ENCODE measurements at places on chromosomes 4 and X. TPM values are rescaled to one million over a fixed set of nuclear protein-coding genes. Genes with fewer than 3 reads are reported as not detected.

DNA sequence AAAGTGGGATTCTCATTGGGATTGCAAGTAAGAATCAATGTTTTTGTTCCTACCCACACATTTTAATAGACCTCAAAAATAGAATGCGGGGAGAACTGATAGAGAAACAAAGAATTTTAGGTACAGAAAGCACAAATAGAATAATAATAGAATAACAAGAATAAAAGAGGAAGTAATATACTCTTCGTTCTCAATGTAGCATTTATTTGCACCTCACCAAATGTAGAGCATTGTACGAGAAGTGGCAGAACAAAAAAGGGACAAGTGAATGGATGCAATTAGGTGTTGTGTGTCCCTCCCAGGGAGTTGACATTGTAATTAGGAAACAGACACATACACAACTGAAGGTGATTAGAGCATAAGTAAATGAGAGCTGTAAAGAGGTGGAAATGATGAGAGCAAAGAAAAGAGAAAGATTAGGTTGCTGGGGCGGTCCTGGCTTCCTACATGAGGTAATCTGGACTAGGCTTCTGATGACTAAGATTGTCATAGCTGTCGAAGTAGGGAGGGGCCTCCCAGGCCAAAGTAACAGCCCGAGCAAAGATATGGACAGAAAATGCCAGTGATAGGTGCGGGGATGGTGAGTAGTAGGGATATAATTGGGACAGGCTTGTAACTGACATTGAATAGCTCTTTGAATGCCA, 10.4 kb downstream of the RAB9A start:
- H3K4me3 ChIP-seq = no peak overlapping the region
- H3K4me1 ChIP-seq = no peaks in the 10 kb centered on the region
- H3K27me3 ChIP-seq = no peaks in the 10 kb centered on the region

GRCh38 chr4:56185901-56186300, 201.4 kb downstream of the AASDH start:
- peaks cover 4% of the 10 kb centered on the region for H3K4me1 ChIP-seq
- H3K36me3 ChIP-seq = peaks cover 21% of the 10 kb centered on the region
- H3K4me3 ChIP-seq = no peak overlapping the region

GRCh38 chr4:145921231-145921630, 17.4 kb downstream of the ZNF827 start:
- H3K27me3 ChIP-seq = no peaks in the 10 kb centered on the region
- DNase-seq = no peak
- H3K4me3 ChIP-seq = no peak overlapping the region
- no peaks in the 10 kb centered on the region for H3K4me1 ChIP-seq
- H3K36me3 ChIP-seq = peaks cover 9% of the 10 kb centered on the region

- no peaks in the 10 kb centered on the region for H3K36me3 ChIP-seq
- H3K4me1 ChIP-seq = no peaks in the 10 kb centered on the region
- DNase-seq = no peak
- no peaks in the 10 kb centered on the region for H3K27me3 ChIP-seq
- no peak overlapping the region for H3K4me3 ChIP-seq
These were observed 3.2 kb upstream of the KLF3 start for GRCh38 chr4:38660838-38661237.

- H3K4me1 ChIP-seq = no peaks in the 10 kb centered on the region
- no peak for DNase-seq
- no peak overlapping the region for H3K27ac ChIP-seq
- H3K27me3 ChIP-seq = no peaks in the 10 kb centered on the region
These were observed 44.9 kb downstream of the SH3RF1 start for GRCh38 chr4:169225812-169226211.

DNA sequence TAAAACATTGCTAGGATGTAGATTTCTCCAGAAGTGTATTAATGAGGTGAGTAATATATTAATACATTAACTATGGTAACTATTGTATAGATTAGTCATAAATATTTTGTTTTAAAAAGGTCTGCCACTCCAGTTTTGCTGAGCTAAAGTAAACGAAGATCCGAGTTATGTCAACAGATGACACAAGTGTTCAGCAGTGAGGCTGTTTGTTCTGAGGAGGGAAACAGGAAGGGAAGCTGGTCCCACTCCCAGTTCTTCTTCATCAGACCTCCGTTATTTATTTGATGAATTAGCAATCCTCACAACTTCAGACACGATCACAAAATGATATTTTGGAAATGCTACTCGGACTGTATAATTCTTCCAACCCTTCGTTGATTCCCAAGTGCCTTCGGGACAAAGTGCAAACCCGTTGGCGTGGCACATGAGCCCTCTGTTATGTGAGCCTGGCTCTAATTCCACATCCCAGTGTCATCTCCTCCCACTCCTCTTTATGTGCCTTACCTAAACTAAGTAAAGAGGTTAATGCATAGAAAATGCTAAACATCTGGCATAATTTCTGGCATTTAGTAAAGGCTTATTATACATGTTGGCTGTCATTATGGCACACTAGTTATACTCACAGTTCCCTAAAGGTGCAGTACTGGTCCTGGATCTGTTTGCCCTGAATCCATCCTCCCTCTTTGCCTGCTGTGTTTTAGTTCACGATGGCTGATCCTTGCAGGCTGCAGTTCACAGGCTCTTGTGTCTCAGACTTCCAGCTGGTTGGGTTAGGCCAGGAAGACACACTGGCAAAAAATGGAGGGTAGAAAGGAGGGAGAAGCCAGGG, 190.6 kb upstream of the LNX1 start:
- H3K27me3 ChIP-seq = peaks cover 21% of the 10 kb centered on the region
- no peak overlapping the region for H3K4me3 ChIP-seq
- no peak overlapping the region for H3K27ac ChIP-seq
- H3K36me3 ChIP-seq = no peaks in the 10 kb centered on the region
- no peak for DNase-seq

- no peaks in the 10 kb centered on the region for H3K27me3 ChIP-seq
These were observed 25.4 kb upstream of the TBC1D1 start for GRCh38 chr4:37865450-37865849.

GRCh38 chrX:45035071-45035470, 162.1 kb downstream of the KDM6A start:
- no peak overlapping the region for H3K4me3 ChIP-seq
- no peak overlapping the region for H3K27ac ChIP-seq
- no peak for DNase-seq
- H3K27me3 ChIP-seq = no peaks in the 10 kb centered on the region
- peaks cover 42% of the 10 kb centered on the region for H3K36me3 ChIP-seq

- no peaks in the 10 kb centered on the region for H3K27me3 ChIP-seq
- H3K4me1 ChIP-seq = no peaks in the 10 kb centered on the region
- no peaks in the 10 kb centered on the region for H3K36me3 ChIP-seq
- no peak overlapping the region for H3K4me3 ChIP-seq
These were observed 135.1 kb downstream of the SCLT1 start for GRCh38 chr4:128958194-128958593.

GRCh38 chrX:130555757-130556156, 154.0 kb downstream of the RBMX2 start:
- H3K4me1 ChIP-seq = no peaks in the 10 kb centered on the region
- H3K4me3 ChIP-seq = no peak overlapping the region
- no peak overlapping the region for H3K27ac ChIP-seq

Gene CENPVL2
- total RNA-seq = 0.64 TPM

Gene PRAF2
- 15.7 TPM for total RNA-seq
